ENCODE measurements at places on chromosomes 1 and 21.
A peak's percentile ranks its signal among the peaks of the same experiment; 100 is the strongest.

DNA sequence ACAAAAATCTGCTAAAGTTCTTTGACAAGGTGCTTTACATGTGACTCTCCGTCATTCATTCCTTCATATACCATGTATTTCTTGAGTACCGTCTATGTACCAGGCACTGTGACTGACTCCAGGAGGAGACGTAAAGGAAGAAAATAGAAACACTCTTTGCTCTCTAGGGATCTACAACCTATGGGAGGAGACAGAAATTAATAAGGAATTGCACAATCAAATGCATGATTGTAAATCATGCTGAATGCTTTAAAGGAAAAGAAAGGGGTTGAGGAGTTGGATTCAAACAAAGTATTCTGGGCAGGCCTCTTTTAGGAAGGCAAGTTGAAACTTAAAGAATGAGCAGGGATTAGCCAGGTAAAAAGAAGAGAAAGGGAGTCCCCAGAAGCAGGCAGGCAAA, 239.1 kb upstream of the FGGY start:
- DNase-seq, result no peak

- peak; percentile 66 for DNase-seq
These were observed at the start of gene RASSF5 for GRCh38 chr1:206507284-206508129. Gene RASSF5, plus strand, starts transcription at chr1:206507531. Its CDS starts 72 bp downstream, at chr1:206507603.

GRCh38 chr1:113515498-113515897, 125.2 kb downstream of the MAGI3 start:
- no peak for DNase-seq

GRCh38 chr1:89499320-89499719, 25.3 kb upstream of the LRRC8B start:
- no peak for DNase-seq

DNA sequence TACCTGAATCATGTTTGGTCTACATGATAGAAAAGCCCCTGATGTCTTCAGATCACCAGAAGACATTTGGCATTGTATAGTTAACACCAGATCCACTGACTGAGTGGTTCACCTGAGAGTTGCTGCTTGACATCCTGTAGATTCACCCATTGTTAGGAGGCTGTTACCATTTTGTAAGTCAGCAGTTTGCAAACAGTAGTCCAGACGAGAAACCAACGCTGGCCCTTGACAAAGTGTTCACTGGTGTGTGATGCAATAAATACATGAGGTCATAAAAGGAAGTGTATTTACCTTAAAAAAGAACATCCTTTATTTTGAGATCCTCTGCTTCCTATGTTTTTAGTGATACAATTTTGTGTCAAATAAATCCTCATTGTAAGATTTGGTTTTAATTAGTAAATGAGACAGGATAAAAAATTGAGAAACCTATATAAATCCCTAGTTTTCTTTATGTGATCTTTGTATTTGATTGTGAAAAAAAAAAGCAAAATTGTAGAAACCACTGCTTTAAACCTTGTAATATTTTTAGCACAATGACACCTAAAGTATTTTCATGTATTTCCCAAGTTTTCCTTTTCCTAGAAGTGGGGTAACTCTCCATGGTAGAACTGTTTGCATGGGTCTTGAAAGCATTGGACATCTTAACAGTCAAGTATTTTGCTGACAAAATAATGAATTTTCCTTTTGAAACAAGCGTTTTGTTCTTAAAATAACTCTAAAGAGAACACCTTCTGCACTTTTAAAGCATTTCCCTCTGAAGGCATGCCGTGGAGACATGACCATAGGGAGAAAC, 204.3 kb downstream of the FGGY start:
- no peak for DNase-seq

- DNase-seq, result no peak
These were observed 34.3 kb upstream of the XPR1 start for GRCh38 chr1:180597520-180597919.

GRCh38 chr21:34203851-34204420, 130.6 kb downstream of the MRPS6 start:
- DNase-seq, result no peak

GRCh38 chr1:25732821-25733220, 67.2 kb upstream of the SELENON start:
- DNase-seq, result no peak

GRCh38 chr1:177525176-177525575, 354.4 kb downstream of the BRINP2 start:
- no peak for DNase-seq

GRCh38 chr1:109201123-109201703, 12.5 kb upstream of the SARS1 start:
- no peak for DNase-seq

DNA sequence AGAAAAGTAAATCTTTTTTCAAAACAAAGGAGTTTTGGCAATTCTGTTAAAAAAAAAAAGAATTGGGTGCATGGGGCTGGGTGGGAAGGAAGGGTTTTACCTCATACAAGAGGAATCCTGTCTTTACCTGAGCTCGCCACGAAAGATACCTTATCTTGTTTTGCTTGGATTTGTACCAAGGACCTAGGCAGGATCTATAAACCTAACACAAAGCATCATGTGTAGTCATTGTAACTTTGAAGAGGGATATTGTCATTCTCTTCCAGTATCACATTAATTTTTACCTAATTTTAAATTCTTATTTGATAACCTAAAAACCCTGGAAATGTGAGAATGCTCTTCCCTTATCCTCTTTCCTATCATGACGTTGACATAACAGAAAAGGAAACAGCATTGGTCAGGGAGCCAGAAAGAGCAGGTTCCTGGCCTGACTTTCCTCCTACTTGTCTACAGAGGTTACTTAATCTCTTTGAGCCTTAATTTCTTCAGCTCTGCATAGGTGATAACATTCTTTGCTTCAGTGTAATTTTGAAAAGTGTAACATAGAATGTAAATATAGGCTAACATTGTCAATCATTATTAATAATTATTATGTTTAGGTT, 4.0 kb upstream of the LAMC1 start:
- DNase-seq, result no peak

GRCh38 chr21:35075546-35075945, 26.4 kb upstream of the RUNX1 start:
- DNase-seq, result no peak

DNA sequence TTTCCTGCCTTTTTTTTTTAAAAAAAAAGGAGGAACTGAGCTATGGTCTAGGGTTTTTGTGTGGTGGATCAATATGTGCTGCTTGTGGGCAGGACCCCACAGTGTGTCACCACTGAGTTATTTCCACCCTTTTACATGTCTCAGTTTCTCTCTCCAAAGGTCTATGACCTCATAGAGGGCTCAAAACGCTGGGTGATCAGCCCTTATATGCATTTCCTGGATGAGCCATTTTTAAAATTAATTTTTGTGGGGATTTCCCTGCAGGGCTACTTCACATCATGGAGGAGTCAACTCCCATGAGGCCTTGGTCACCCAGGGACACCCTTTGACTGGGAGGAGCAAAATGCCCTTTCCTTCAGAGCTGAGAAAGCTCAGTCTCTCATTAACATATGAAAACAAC, 20.7 kb upstream of the HAO2 start:
- no peak for DNase-seq

GRCh38 chr1:57188168-57188567, 222.4 kb upstream of the C8B start:
- no peak for DNase-seq

DNA sequence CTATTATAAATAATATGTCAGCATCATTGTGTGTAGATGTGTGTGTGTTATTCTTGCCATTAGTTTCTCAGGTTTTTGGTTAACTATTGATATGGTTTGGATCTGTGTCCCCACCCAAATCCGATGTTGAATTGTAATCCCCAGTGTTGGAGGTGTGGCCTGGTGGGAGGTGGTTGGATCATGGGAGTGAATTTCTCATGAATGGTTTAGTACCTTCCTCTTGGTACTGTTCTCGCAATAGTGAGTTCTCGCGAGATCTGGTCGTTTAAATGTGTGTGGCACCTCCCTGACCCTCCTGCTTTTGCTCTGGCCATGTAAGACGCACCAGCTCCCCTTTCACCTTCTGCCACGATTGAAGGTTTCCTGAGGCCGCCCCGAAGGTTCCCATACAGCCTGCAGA, 9.6 kb upstream of the POFUT2 start:
- no peak for DNase-seq

DNA sequence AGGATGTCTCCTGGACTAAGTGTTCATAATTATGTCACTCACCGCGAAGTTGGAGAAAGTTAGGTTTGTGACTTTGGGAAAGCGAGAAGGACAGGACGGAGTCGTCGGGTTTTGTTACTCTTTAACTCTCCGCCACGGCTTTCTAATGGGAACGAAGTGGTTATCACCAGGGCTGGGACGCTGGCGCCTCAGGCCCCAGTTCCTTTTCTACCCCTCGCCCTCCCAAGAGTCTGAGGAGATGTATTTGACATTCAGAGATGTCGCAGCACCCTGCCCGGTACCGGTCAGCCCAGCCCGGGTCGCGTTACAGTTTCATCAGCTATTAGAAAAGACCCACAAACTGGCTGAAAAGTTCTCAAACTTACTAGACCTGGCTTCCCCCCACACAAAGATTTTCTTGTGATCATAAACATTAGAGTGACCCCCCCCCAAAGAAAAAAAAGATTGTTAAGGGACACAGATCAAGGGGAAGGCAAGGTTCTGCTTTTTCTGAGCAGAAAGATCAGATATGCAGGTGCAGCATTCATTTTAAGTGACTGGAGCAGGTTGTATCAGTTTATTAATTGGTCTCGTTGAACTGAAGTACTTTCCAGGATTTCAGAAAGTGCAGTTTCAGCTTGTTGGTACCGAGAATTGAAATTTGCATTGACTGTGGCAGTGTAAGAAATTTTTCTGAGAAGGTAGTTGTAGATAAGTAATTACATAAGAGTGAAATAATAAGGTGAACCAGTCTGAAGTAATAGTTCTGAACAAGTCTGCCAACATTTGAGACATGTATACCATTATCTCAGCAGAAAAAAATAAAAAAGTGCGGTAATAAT, 859 bp upstream of the ZBTB18 start:
- DNase-seq, result no peak

DNA sequence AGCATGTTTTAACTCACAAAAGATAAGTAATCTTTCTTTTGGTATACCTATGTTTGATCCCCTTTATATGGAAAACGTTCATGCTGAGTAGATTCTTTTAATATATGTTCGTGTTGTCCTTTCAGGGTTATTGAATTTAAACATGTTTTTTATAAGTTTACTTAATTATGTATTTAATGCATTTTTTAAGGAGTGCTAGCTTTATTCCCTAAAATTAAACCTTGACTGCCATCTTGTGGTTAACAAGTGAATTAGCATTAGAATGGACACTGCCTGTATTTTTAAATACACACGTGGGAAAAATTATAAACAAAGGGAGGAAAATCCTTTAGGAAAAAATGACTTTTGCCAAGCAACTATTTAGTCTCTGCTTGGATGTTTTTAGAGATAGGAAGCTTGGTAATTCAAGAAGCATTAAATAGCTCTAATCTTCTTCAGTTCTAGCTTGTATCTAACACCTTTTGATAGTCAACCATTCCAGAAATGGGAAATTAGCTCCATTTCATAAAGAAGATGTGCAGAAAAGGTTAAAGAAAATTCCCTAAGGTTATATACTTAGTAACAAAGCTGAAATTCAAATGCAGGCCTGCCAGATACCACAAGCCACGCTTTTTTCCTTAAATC, 43.0 kb downstream of the UBE2U start:
- DNase-seq, result no peak
